ENCODE measurements at places on chromosomes 12 and 14. TPM values are rescaled to one million over a fixed set of nuclear protein-coding genes. Genes with fewer than 3 reads are reported as not detected.

Gene PXMP2
- 41.8 TPM for total RNA-seq

Gene KRT73
- total RNA-seq, result not detected

Gene TIMELESS
- 14.1 TPM for total RNA-seq

Gene ABCC9
- total RNA-seq, result 0.03 TPM

Gene SIX1
- total RNA-seq, result 14.9 TPM

Gene CHMP4A
- 60.1 TPM for total RNA-seq

Gene RND1
- 4.7 TPM for total RNA-seq

Gene FUT8
- 103 TPM for total RNA-seq

Gene REP15
- total RNA-seq, result not detected

Gene TMX1
- total RNA-seq, result 106 TPM

Gene PDZRN4
- not detected for total RNA-seq

Gene OR6C2
- total RNA-seq, result not detected

Gene KLRK1
- total RNA-seq, result not detected

Gene CAPZA3
- not detected for total RNA-seq

Gene CAND1
- 97.2 TPM for total RNA-seq

Gene VDR
- 10.1 TPM for total RNA-seq

Gene MMP19
- 8.4 TPM for total RNA-seq

Gene SMOC1
- 5.9 TPM for total RNA-seq

Gene TAC3
- total RNA-seq, result not detected

Gene CLEC4D
- total RNA-seq, result not detected

Gene KRT75
- 1.1 TPM for total RNA-seq

Gene PAPLN
- 1.7 TPM for total RNA-seq

Gene SLC17A8
- total RNA-seq, result not detected

Gene AQP2
- not detected for total RNA-seq

Gene IL26
- total RNA-seq, result not detected

Gene ACOT6
- total RNA-seq, result not detected

Gene TEX52
- not detected for total RNA-seq

Gene PZP
- not detected for total RNA-seq

Gene ERP27
- total RNA-seq, result not detected

Gene POLE2
- 60.2 TPM for total RNA-seq

Gene PCED1B
- total RNA-seq, result 4.7 TPM

Gene PRB2
- not detected for total RNA-seq
